ENCODE measurements at places on chromosomes 7 and 10. TPM values are rescaled to one million over a fixed set of nuclear protein-coding genes. Genes with fewer than 3 reads are reported as not detected.

Gene ACTL6B
- total RNA-seq: not detected

Gene EPO
- not detected for total RNA-seq

Gene ASB10
- not detected for total RNA-seq

Gene NAT16
- total RNA-seq: not detected

Gene VOPP1
- total RNA-seq: 11.1 TPM

Gene PTF1A
- total RNA-seq: not detected

Gene SFTPD
- 2.0 TPM for total RNA-seq

Gene AP5Z1
- 18.0 TPM for total RNA-seq

Gene KIF11
- 16.8 TPM for total RNA-seq

Gene SCD
- total RNA-seq: 297 TPM

Gene CHAT
- total RNA-seq: not detected

Gene HOXA5
- 5.6 TPM for total RNA-seq

Gene VPS41
- total RNA-seq: 29.5 TPM

Gene PAPSS2
- 10.4 TPM for total RNA-seq

Gene C7orf57
- total RNA-seq: 1.00 TPM

Gene FKBP6
- total RNA-seq: not detected

Gene PTPRE
- total RNA-seq: 23.1 TPM

Gene FAM25G
- total RNA-seq: 3.4 TPM

Gene VSIR
- 45.8 TPM for total RNA-seq

Gene SPDYE16
- total RNA-seq: not detected

Gene NUP42
- total RNA-seq: 18.2 TPM

Gene EIF3A
- 88.2 TPM for total RNA-seq

Gene TFEC
- total RNA-seq: 0.56 TPM

Gene CYP3A4
- 0.24 TPM for total RNA-seq

Gene MRPS17
- total RNA-seq: 14.7 TPM

Gene ADIRF
- 46.1 TPM for total RNA-seq

Gene MYL10
- not detected for total RNA-seq

Gene GPR158
- total RNA-seq: not detected

Gene CLEC2L
- not detected for total RNA-seq

Gene PKD2L1
- not detected for total RNA-seq

Gene FAM24B
- total RNA-seq: 2.0 TPM

Gene LOXL4
- 1.1 TPM for total RNA-seq

Gene CCL26
- not detected for total RNA-seq

Gene EPHB6
- 18.1 TPM for total RNA-seq

Gene PRDX3
- 72.1 TPM for total RNA-seq

Gene BMPER
- total RNA-seq: not detected

Gene MACROH2A2
- 18.8 TPM for total RNA-seq

Gene AKR1B1
- 28.5 TPM for total RNA-seq

Gene WIPF3
- total RNA-seq: 1.2 TPM

Gene FGFBP3
- 0.56 TPM for total RNA-seq

Gene SCART1
- 0.56 TPM for total RNA-seq

Gene LIPJ
- total RNA-seq: 0.12 TPM

Gene HTR5A
- not detected for total RNA-seq

Gene ENTPD1
- 9.2 TPM for total RNA-seq

Gene LRRC27
- total RNA-seq: 3.9 TPM

Gene COL17A1
- 204 TPM for total RNA-seq

Gene KCNMA1
- total RNA-seq: 5.4 TPM

Gene CD36
- 4.2 TPM for total RNA-seq

All from esophagus mucosa (tissue), 1 donor.